Panc1 (cell line): ENCODE measurements at places on chromosomes 3 and 15. TPM values are rescaled to one million over a fixed set of nuclear protein-coding genes. Genes with fewer than 3 reads are reported as not detected.

Gene CLDN18
- total RNA-seq: 0.08 TPM

Gene UACA
- total RNA-seq: 303 TPM

DNA sequence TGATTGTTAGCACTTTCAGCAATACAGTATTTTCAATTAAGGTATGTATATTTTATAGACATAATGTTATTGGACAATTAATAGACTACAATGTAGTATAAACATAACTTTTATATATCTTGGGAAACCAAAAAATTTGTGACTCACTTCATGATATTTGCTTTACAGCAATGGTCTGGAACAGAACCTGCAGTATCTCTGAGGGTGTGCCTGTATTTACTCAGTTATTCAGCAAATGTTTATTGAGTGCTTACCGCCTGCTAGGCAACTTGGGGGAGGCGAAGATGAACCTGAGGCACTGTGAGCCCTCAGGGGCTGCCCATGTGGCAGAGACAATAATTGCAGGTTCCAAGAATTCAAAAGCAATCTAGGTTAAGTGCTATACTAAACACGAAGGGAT is 144.8 kb downstream of the GABRB3 start:
- no peaks in the 10 kb centered on the region for H3K4me1 ChIP-seq
- no peak overlapping the region for H3K4me3 ChIP-seq
- no peaks in the 10 kb centered on the region for H3K36me3 ChIP-seq
- H3K27me3 ChIP-seq: no peaks in the 10 kb centered on the region
- H3K27ac ChIP-seq: no peak overlapping the region

- no peaks in the 10 kb centered on the region for H3K4me1 ChIP-seq
- H3K4me3 ChIP-seq: no peak overlapping the region
- no peaks in the 10 kb centered on the region for H3K36me3 ChIP-seq
These were observed 448.8 kb downstream of the GRM7 start for GRCh38 chr3:7309641-7310102.

Gene SACM1L
- 31.6 TPM for total RNA-seq

GRCh38 chr3:26273196-26273595 is 349.4 kb upstream of the LRRC3B start:
- H3K4me1 ChIP-seq: no peaks in the 10 kb centered on the region
- H3K36me3 ChIP-seq: no peaks in the 10 kb centered on the region
- H3K27ac ChIP-seq: no peak overlapping the region
- no peak overlapping the region for H3K4me3 ChIP-seq

- no peak overlapping the region for H3K4me3 ChIP-seq
- H3K27me3 ChIP-seq: no peaks in the 10 kb centered on the region
- no peaks in the 10 kb centered on the region for H3K4me1 ChIP-seq
- H3K27ac ChIP-seq: no peak overlapping the region
- H3K36me3 ChIP-seq: no peaks in the 10 kb centered on the region
These were observed 95.7 kb downstream of the ANO10 start for GRCh38 chr3:43525941-43526607.

Gene ADGRG7
- not detected for total RNA-seq

GRCh38 chr15:51132384-51133139 is 37.9 kb upstream of the TNFAIP8L3 start:
- no peaks in the 10 kb centered on the region for H3K27me3 ChIP-seq
- peak; percentile 58 for DNase-seq
- H3K4me1 ChIP-seq: no peaks in the 10 kb centered on the region
- no peaks in the 10 kb centered on the region for H3K36me3 ChIP-seq
- no peak overlapping the region for H3K4me3 ChIP-seq
- no peak overlapping the region for H3K27ac ChIP-seq

DNA sequence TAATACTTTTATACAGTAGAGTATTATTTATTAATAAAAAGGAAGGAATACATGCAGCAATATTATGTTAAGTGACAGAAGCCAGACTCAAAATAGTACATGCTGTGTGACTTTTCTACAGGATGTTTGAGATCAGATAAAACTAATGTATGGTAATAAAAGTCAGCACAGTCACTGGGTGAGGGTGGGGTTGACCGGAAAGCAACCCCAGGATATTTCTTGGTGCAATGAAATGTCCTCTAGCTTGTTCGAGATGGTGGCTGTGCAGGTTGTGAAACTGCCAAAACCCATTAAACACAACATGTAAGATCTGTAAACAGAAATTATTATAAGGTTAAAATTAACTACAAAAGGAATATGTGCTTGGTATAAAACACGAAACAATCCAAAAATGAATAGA is 20.8 kb upstream of the ALDH1L1 start:
- H3K27ac ChIP-seq: no peak overlapping the region
- no peak for DNase-seq
- H3K4me1 ChIP-seq: no peaks in the 10 kb centered on the region
- H3K4me3 ChIP-seq: no peak overlapping the region
- H3K36me3 ChIP-seq: no peaks in the 10 kb centered on the region
- H3K27me3 ChIP-seq: peaks cover 5% of the 10 kb centered on the region; the same call in 1 of the 2 replicates
